ENCODE measurements at places on chromosomes 7 and 10.

DNA sequence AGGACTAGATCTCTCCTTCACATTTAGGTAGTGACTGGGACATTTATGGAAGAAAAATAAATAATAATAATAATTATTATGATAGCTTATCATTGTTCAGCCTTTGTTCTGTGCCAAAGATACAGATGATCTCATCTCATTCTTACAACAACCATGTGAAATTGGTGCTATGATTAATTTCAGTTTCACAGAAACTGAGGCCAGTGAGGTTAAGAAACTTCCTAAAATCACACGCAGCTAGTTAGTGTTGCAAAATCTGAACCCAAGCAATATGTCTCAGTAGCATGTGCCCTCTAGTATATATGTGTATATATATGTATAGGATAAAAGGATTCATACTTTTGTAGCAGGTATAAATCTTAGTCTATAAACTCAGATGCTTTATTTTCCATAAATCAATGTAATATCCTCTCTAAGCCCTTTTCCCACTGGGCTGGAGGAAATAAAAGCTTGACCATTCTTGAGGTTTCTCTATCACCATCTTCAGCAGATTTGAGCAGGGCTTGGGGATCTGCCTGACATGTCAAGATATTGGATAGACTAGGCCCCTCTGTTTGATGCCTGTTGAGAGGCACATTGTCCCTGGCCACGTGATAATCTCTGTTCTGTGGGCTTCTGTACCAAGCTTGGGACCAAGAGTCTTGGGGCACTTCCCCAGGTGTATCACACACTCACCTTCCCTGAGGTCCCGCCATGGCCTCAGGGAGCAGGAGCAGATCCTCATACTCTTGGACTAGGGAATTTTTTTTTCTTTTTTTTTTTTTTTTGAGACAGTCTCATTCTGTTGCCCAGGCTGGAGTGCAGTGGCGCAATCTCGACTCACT lies 172.6 kb upstream of the NRP1 start:
- no peak for DNase-seq

- no peak for DNase-seq
Measured at GRCh38 chr10:33174674-33175434, 159.6 kb downstream of the NRP1 start.

- no peak for DNase-seq
Measured at GRCh38 chr7:97018126-97018601, 6.5 kb downstream of the DLX5 start.

GRCh38 chr7:13352677-13353076 lies 636.8 kb downstream of the ETV1 start:
- DNase-seq, result no peak

- no peak for DNase-seq
Measured at GRCh38 chr7:22351329-22351692, 5.6 kb downstream of the RAPGEF5 start.

All from GM04504 (cell line).